Hippocampal formation (tissue), 2 donors: ENCODE measurements at places on chromosomes 2 and 18.

GRCh38 chr18:22829781-22830180, 103.3 kb upstream of the RBBP8 start:
- no peak for DNase-seq

GRCh38 chr2:179691235-179691634, 170.2 kb downstream of the ZNF385B start:
- no peak for DNase-seq

DNA sequence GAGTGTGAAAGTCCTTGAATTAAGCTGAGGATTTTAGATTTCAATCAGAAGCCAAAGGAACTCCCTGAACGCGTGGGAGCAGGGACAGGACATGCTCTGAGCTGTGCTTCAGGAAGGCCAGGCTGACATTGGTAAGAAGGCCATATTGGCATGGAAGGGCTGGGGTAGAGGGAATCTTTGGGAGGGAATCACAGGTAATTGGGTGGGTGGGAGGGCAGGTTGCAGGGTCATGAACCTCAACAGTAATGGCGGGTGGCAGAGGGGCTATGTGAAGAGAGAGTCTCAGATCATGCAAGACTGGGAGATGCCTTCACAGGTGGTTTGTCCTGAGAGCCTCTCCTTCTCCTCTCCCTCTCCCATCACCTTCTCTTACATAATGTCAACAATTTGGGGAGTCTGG, 18.6 kb upstream of the CELF4 start:
- DNase-seq = no peak

- no peak for DNase-seq
Observed at GRCh38 chr2:30530346-30530745, 83.3 kb downstream of the LCLAT1 start.
